ENCODE measurements at places on chromosomes 13 and 19.

DNA sequence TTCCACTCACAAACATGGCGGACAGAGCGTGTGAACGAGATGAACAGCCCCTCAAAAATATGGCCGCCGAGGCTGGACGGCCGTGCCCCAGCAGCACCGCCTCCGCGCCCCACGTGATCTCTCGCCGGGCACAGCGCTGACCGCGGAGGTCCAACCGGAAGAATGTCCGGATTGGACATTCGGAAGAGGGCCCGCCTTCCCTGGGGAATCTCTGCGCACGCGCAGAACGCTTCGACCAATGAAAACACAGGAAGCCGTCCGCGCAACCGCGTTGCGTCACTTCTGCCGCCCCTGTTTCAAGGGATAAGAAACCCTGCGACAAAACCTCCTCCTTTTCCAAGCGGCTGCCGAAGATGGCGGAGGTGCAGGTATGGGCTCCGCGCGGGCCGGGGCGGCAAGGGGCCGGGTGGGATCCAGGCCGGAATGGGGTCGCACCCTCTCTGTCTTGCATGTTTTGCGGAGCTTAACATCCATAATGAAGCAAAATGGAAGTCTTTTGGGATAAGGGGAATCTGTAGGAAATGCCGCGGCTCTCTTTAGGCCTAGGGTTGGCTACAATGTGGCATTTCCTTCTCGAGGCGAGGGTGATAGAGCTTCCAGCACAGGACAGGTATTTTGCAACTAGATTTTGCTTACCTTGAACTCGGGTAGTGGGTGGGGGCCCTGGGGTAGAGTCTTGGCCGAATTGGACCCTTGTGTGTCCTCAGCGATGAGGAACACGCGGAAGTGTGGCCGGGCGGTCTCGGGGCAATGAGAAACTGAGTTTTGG, at the start of gene RPL13A:
Gene RPL13A (plus strand): TSS at position 332 of the 769 bp plus-strand sequence. CDS start 22 bp downstream, at position 354.
- peak; percentile 97 for DNase-seq

GRCh38 chr19:50478901-50479715, 2.5 kb upstream of the GARIN5A start:
- no peak for DNase-seq

- DNase-seq, result no peak
Observed at GRCh38 chr13:111047326-111047725, 67.8 kb upstream of the ARHGEF7 start.

DNA sequence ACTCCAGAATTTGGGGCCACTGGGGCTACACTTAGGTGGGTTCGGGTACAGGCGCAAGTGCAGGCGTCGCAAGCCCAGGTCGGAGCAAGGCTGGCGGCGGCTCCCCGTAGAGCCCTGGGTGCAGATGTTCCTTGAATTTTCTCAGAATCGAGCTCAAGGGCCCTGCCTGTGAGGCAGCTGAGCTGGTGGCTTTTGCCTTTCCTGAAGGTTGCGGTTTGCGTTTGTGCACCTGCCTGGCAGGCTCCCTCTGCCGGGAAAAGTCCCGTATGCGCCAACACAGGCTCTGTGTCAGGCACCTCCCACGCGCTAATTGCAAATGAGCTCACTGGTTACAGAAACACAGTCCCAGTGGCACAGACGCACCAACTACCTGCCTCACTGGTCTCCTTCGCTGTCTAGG, 5.9 kb downstream of the DOHH start:
- DNase-seq, result no peak

DNA sequence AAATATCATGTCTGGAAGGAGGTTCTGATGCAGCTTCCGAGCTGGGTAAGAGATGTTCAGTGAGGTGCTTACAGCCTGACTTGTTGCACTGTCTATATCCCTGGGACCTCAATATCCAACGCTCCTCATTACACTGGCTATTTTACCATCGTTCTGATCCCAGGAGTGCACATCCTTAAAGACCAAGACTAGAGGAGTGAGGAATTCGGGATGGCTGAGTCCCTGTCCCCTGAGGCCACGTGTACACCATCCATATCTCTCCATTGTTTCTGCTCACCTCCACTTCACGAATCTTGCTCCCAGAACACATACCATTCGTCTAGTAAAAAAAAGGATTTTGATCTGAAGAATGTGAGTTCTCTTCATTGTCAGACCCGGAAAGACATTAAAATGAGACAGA, at the start of gene OR7G2:
Gene OR7G2 (minus strand): TSS at position 101 of the 400 bp plus-strand sequence. CDS start 4,232 bp downstream, outside the sequence.
- DNase-seq, result no peak

DNA sequence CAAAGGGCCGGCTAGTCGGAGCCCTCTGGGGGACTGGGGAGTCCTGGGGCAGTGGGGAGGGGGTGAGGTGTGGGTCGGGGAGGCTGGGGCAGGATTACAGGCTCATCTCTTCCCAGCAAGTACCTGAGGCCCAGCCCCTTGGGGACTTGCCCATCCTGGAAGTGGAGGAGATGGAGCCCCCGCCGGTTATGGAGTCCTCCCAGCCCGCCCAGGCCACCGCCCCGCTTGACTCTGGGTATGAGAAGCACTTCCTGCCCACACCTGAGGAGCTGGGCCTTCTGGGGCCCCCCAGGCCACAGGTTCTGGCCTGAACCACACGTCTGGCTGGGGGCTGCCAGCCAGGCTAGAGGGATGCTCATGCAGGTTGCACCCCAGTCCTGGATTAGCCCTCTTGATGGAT, 9.9 kb downstream of the PALM3 start:
- DNase-seq, result no peak

DNA sequence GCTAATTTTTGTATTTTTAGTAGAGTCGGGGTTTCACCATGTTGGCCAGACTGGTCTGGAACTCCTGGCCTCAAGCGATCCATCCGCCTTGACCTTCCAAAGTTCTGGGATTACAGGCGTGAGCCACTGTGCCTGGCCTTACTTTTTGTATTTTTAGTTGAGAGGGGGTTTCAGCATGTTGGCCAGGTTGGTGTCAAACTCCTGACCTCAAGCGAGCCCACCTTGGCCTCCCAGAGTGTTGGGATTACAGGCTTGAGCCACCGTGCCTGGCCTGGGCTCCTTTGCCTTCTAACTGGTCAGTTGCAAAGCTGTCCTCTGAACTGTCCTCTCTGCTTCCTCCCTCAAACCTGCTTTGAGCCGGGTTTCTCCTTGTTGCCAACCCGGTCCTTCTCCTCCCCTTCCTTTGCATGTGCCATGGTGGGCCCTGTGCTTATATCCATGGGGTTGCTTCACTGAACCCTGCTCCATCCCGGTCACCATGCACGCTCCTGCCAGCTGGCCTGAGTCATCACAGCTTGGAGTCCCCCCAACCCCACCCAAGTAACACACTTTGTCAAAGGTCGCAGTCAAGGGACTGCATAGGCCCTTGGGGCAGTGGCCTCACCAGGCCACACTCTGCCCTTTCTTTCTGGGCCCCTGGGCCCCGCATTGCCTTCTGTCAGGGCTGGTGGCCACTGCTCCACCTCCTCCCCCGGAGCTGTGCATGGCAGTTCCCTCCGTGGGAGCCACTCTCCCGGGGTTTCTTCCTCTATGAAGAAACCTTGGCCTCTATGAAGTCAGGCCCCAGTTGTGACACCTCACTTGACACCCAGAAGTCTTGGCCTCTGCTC, 21.2 kb downstream of the WTIP start:
- no peak for DNase-seq

GRCh38 chr13:110648848-110649421, 33.6 kb downstream of the NAXD start:
- DNase-seq, result no peak

DNA sequence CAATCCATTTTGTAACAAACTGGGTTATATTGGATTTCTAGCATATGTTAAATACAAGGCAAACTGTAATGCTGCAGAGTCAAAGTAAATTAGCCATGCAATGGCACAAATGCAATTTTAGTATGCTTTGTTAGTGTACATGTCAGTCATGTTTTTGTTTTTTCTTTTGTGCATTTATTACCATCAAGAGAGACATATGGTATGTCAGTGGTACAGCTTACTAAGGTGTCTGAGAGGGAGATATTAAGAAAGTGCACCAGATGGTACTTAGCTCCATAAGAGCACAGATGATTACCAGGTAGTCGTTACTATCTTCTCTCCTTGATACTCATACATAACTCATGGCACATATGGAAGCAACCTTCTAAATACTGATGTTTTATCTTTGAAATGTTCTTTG, 550.3 kb downstream of the GPC5 start:
- DNase-seq, result no peak

DNA sequence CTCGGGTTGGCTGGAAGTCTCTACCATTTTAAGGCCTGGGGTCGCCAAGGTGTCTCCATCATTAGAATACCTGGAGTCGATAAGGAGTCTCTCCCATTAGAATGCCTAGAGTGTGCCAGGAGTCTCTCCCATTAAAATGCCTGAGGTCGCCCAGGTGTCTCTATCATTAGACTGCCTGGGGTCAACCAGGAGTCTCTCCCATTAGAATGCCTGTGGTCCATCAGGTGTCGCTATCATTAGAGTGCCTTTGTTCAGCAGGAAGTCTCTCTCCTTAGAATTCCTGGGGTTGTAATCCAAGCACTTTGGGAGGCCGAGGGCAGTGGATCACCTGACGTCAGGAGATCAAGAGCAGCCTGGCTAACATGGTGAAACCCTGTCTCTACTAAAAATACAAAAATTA, 1533.0 kb downstream of the UQCRFS1 start:
- DNase-seq, result no peak

- peak; percentile 90 for DNase-seq
Observed at GRCh38 chr19:45508861-45509691, 1.8 kb downstream of the VASP start.

DNA sequence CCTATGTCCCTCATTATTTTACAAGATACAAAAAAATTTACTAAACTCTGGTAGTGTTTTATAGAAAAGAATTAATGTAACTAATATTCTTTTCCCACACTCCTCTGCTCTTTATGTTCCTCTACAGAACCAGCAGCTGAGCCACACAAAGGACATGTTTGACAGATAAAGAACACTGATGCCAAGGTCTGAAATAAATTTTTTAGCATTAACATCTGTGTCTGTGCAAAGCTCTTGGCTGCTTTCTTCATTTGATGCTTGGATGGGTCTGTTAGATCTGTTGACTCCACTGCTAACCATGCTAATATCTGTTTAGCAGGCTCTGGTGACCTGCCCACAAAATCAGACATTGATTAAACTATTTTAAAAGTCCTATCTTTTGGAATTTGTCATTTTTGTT, 2363.8 kb downstream of the PCDH9 start:
- no peak for DNase-seq

DNA sequence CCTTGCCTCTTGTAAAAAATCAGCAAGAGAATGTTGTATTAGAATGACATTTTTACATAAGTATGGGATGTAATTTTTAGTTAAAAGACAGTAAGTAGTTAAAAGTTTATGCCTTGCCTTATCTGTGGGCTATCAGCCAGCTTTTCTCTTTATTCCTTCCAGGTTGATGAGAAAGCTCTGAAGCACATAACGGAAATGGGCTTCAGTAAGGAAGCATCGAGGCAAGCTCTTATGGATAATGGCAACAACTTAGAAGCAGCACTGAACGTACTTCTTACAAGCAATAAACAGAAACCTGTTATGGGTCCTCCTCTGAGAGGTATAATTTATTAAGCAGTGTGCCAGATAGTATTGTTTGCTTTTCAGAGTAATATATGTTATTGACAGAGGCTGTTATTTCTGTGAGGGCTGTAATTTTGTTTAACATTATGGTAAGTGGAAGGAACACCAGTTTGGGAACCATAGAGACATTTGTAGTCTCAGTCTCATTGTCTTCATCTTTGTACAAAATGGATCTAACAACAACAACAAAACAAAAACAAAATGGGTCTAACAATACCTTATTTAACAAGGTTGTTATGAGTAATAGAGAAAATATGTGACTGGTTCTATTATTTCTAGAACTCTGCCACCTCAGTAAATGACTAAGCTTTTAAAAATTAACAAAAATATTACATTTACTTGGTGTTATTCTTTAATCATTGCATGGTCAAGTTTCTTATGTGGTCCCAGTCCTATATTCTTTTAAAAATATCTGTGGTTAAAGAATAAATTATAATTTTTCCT, 112.8 kb downstream of the TDRD3 start:
- no peak for DNase-seq

- no peak for DNase-seq
Observed at GRCh38 chr13:46861959-46862358, 34.9 kb downstream of the HTR2A start.

GRCh38 chr19:51901860-51902259, 3.0 kb downstream of the ZNF649 start:
- no peak for DNase-seq

- DNase-seq, result peak; percentile 64
Observed at GRCh38 chr13:42970824-42971690, 21.0 kb downstream of the EPSTI1 start.
